Mucosa of descending colon (tissue), 3 donors: ENCODE measurements at places on chromosomes 11 and 22. TPM values are rescaled to one million over a fixed set of nuclear protein-coding genes. Genes with fewer than 3 reads are reported as not detected.

- DNase-seq, result peak; percentile 84
Measured at GRCh38 chr11:118921929-118922744, 3.6 kb downstream of the BCL9L start.

DNA sequence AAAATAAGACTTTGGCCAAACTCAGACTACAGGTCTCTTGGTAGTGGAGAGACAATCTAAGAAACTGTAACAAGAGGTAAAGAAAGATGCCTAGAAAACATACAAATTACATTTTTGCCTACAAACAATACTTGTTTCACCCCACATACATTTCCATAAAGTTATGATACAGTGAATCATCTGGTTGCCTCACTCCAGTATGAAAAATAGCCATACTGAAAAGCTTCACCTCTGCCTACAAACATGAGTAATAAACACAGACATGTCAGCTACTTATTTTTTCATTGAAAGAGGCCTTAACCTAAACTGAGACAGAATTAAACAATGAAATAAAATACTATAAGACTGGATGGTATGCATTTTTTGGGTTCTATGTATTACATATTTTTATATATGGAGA is 1463.0 kb downstream of the FAM181B start:
- DNase-seq, result no peak

Gene VWA5A
- total RNA-seq, result 41.2 TPM

- no peak for DNase-seq
Measured at GRCh38 chr11:15845261-15845660, 511.1 kb downstream of the SOX6 start.

DNA sequence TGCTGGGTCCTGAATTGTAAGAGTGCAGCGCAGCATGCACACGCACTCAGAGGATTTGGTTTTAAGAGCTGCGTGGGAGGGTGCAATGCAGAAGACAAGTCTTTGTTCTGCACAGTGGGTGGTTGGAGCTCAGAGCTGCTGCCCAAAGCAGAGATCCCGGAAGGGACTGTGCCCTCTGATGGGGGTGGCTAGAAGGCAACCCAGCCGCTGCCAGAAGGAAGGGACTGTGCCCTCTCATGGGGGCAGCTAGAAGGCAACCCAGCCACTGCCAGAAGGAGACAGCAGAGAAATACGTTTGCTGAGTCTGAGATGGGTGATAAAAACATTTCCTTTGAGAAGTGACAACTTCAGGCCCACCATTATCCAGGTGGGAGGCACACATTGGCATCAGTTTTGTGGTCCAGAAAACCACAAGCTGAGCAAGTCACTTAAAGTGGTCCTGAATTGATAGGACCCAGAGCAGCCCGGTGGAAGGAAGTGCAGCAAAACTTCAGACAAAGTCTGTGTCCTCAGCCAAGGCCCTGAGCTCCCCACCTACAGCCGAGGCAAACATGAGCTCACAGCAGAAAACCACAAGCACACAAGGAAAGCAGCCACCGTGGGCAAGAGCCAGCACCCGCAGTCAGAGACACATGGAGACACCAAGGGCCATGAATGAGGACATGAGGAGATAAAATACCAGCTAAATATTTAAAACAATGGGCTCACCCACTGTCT is 4.3 kb downstream of the KRTAP5-6 start:
- no peak for DNase-seq

DNA sequence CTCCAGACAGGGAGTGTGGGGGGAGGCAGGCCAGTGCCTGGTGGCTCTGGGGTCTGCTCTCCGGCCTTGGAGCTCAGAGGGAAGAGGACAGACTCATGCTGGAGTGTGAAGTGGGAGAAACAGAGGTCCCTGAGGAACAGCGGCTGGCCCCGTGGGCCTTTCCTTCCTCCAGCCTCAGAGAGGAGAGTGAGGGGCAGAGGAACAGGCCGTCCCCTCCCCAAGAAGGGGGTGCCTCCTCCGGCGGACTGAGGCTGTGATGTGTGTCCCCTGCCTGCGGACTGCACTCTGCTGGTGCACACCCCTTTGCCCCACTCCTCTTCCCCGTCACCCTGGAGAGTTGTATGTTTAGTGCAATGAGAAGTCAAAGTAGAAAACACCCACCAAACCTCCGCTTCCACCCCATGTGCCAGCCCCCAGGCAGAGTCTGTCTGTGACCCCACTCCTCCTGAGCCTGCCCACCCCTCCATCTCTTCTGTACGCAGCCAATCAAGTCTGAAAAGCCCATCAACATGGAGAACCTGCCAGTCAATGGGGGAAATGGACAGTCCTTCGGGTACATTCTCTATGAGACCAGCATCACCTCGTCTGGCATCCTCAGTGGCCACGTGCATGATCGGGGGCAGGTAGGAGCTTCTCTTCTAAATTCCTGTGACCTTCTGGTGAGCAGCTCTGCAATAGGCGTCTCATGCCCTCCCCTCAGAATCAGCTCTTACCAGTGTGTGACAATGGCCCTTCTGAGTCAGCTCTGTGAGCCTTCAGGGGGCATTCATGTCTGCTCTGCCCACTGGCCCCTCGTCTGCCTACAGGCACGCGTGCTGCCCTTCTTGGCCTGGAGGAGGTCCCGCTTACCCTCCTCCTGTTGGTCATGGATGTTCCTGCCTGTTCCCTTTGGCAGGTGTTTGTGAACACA is 39.0 kb downstream of the GLB1L2 start:
- no peak for DNase-seq

DNA sequence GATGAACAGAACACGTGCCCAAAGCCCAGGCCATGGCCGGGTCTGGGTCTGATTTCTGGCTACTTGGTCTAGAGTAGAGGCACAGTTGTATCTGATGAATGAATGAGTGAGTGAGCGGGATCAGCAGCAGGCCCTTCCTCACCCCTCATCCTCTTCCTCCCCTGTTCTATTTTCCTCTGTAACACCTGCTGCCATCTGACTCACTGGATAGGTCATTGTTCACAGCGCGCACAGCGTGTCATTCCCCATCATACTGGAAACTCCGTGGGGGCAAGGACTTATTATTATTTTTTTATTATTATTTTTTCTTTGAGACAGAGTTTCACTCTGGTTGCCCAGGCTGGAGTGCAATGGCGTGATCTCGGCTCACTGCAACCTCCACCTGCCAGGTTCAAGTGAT is 13.9 kb downstream of the NCF4 start:
- DNase-seq, result no peak

GRCh38 chr22:30025221-30025620 is 55.0 kb upstream of the HORMAD2 start:
- DNase-seq, result no peak

- DNase-seq, result no peak
Measured at GRCh38 chr11:34214961-34215805, 109.8 kb downstream of the NAT10 start.
